ENCODE measurements at places on chromosomes 12 and 14. TPM values are rescaled to one million over a fixed set of nuclear protein-coding genes. Genes with fewer than 3 reads are reported as not detected.

GRCh38 chr12:53053218-53054111 is 3.6 kb downstream of the TNS2 start:
- DNase-seq: peak; percentile 71

DNA sequence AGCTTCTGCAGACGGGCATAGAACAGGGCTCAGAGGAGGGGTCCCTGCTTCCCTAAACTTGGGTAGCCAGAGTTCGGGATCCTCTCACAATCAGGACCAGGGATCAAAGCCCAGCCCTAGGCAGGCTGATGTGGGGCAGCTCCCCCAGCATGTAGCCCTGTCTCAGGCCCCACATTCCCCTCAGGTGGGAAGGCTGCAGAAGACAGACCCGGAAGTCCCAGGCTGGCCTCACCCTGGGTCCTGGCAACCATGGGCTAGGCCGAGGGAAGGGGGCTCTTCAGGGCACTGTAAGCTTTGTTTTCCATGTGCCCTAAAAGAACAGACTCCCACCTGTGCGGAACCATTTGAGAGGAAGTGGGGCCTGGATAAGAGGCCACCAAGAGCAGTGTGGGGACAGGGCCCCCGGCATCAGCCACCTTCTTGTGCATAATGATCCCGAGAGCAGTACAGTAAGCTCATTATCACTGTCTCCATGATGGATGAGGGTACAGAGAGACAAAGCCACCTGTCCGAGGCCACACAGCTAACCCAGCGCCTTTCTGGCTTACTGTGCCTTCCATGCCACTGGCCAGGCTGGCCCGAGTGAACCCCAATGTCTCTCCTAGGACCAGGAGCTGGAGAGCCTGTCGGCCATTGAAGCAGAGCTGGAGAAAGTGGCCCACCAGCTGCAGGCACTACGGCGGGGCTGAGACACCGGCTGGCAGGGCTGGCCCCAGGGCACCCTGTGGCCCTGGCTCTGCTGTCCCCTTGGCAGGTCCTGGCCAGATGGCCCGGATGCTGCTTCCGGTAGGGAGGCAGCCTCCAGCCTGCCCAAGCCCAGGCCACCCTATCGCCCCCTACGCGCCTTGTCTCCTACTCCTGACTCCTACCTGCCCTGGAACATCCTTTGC is 11.5 kb downstream of the CHGA start:
- DNase-seq: no peak

DNA sequence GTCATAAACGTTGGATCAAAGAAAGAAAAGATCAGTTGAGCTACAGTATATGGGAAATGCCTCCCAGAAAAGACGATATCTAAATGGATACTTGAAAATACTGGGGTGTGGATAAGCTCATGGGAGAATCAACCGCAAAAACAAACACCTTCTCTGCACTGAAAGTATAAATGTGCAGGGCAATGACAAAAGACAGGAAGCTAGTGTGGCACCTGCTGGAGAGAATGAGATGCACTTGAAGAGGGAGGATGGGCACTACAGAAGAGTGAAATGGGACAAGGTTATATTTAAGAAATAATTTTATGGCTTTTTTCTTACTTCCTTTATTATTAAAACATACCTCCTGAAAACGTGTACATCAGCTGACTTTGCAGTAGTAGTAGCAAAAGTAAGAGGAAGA is 153.7 kb downstream of the PRKD1 start:
- DNase-seq: no peak

- DNase-seq: no peak
These were observed 177.7 kb upstream of the FRMD6 start for GRCh38 chr14:51473808-51474565.

DNA sequence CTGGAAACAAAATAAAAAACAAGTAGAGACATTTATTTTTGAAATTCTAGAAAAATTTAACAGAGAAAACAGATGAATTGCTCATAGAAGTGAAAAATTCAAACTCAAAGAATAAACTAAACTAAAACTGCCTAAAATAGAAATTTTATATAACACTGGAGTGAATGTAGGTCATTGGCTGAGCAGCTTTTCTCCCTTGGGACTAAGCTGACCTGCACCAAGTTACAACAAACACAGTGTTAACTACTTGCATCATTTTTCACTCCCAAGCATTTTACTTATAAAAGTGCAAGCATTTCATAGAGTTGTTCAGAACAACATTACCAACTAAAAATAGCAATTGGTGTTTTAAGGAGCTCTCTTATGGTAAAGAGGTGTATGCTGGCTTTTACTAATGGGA is 298.1 kb downstream of the MED13L start:
- DNase-seq: no peak

GARIN6 gene
- not detected for total RNA-seq

- no peak for DNase-seq
These were observed 38.7 kb downstream of the SETD3 start for GRCh38 chr14:99441918-99442317.

- peak; percentile 81 for DNase-seq
These were observed 343 bp upstream of the NOVA1 start for GRCh38 chr14:26598081-26598671.

ULK1 gene
- total RNA-seq: 64.0 TPM

DNA sequence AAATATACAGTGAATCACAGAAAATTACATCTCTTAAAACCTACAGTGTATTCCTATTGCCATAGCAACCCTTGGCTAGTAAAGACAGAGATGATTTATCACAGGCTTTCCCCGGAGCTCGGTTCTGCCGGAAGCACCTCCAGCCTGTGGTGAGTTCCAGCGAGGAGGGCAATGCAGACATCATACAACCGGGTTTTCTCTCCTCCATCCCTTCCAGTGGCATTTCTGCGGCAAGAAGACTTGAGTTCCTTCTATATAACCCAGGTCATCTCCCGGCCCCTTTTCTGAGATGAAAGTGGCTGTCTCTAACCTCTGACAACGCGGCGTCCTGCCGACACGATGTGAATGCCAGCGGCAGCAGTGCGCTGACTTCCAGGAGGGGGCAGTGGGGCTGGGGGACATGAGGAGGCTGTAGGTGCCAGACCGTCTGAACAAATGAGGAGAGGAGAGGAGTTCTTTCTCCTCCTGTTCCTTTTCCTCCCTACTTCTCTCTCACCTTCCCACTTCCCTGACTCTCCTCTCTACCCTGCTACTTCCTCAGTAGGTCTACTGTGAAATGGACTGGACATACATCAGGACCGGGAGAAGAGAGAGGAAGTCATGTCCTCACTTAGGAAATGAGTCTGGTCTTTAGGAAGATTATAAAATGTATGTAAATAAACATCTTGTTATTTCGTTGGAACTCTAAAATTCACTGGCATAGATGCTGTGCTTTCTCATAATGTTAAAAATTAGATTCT is 68.6 kb upstream of the MAX start:
- peak; percentile 32 for DNase-seq

DNA sequence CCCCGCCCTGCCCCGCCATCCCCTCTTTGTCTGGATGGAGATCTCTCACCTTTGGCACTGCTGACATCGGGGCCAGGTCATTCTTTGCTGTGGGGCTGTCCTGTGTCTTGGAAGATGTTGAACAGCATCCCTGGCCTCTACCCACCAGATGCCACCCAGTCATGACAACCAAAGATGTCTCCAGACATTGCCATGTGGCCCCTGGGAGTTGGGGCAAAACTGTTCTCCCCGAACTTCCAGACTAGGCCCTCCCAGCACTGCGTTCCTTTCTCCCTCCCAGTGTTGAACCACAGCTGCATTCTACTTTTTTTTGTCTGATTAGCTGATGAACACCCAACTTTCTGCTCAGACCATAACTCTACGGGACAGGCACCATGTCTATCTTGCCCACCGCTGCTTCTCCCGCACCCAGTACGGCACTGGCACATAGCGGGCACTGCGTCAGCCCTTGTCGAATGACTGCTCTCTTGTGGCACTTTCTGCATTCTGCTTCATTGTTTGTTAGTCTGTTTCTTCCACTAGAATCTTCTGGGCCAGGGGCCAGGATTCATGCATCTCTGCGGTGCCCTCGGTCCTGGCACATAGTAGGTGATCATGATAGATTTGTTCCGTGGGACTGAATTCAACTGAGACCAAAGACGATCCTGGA is 13.1 kb upstream of the MYL2 start:
- no peak for DNase-seq

ACVRL1 gene
- 31.7 TPM for total RNA-seq

SERPINA12 gene
- total RNA-seq: not detected

GRCh38 chr12:117472983-117473382 is 111.6 kb upstream of the NOS1 start:
- no peak for DNase-seq

- no peak for DNase-seq
These were observed 11.7 kb downstream of the TUBA1C start for GRCh38 chr12:49276304-49277290.

DNA sequence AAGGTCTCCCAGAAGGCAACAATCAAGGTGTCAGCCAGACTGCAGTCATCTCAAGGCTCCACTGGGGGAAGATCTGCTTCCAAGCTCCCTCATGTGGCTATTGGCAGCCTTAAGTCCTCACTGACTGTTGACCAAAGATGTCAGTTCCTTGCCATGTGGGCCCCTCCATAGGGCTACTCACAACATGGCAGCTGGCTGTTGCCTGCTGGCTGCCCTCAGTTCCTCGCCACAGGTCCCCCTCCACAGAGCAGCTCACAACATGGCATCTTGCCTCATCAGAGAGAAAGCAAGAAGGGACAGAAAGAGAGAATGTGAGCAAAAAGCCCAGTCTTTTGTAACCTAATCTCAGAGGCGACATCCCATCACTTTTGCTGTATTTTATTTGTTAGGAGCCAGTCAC is 34.4 kb upstream of the EGLN3 start:
- no peak for DNase-seq

DNA sequence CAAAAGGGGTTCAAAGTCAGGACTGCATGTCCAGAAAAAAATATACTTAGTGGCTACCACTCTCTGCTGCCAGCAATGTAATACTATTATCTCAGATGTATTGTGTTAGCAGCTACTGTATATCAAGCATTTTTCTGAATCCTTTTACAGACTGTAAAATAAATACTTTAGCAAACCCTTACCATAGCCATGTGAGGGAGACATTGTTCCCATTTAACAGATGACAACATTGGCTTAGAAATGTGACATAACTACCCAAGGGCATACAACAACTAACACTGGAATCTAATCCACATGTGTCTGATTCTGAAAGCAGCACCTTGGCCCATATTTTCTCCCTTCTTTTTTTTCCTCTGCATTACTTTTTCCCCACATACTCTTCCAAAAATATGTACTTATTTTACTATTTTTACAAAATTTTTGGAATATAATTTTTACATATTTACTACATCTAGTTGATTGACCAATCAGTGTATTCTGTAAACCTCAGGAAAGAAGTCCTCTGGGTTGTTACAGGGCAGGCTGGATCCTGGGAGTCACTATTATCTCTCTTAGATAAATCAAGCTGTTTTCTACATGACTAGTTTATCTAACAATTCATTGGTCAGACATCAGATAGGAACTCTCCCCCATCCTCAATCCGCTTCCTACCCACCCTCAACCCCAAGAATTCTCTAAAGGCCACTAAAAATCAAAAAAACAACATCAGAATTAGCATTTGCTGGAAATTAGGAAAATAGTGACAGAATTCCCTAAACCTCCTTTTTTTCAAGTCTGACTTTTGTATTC is 154.1 kb downstream of the BTG1 start:
- DNase-seq: no peak
